ENCODE measurements at places on chromosomes 5 and 9.

GRCh38 chr5:17381932-17382331 is 116.1 kb upstream of the TAF11L2 start:
- peak; percentile 18 for DNase-seq

GRCh38 chr9:34862836-34863235 is 95.2 kb upstream of the PHF24 start:
- no peak for DNase-seq

DNA sequence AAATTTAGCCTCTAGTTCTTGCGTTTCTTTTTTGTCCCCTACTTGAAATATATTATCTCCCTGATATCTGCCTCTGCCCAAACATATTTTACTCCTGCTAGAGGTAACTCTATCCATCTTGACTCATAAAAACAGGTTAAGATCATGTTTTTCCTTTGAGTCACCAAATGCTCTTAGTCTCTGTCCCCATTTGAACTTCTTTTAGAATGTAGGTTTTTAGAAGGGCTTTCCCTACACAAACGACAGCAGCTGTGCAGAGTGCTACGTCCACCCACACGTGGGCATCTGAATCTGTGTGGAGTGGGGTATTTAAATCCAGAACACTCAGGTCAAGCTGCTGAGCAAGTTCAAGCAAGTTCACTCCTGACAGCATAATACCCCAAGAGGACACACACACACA is 2.2 kb downstream of the HSD17B3 start:
- no peak for DNase-seq

GRCh38 chr5:10360686-10361085 is 7.2 kb downstream of the MARCHF6 start:
- DNase-seq, result peak; percentile 17

- DNase-seq, result no peak
Measured at GRCh38 chr5:96320797-96321196, 112.3 kb downstream of the PCSK1 start.

DNA sequence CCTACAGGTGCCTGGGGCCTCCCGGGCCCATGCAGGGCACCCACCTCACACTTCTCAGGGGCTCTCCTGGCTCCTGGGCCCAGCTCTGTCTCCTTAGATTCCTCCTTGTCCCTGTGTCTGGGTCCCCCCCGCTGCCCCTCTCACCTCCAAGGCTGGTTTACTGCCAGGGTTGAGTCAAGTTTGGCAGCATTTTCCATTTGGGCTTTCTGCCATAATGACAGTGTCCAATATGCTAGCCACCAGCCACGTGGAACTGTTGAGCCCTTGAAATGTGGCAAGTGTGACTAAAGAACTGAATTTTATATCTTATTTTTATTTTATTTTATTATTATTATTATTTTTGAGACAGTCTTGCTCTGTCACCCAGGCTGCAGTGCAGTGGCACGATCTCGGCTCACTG is 1.9 kb downstream of the TTC16 start:
- DNase-seq, result no peak

GRCh38 chr9:137128862-137129455 is 10.0 kb upstream of the GRIN1 start:
- DNase-seq, result no peak

GRCh38 chr5:135546912-135547311 is 11.1 kb upstream of the NEUROG1 start:
- DNase-seq, result no peak

GRCh38 chr9:131439224-131439623 is 45.3 kb downstream of the PRRC2B start:
- no peak for DNase-seq

DNA sequence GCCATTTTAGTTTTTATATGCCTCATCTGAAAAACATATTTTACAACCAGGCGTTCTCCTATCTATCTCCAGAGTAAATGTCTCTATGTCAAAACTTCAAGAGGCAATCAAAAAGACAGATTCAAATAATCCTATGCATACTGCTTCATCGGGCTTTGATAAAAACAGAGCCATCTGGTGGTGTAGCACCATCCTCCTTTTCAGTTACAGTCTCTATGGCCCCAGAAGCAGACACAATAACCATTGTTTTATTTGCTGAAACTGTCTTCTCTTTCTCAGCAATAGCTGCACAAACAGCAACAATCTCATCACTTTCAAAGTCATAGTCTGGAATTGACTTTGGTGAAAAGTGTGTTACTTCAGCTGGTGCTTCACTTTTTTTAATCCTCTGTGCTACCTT is 36.3 kb downstream of the PTGER4 start:
- no peak for DNase-seq

GRCh38 chr5:150398722-150399523 is 13.8 kb downstream of the CD74 start:
- no peak for DNase-seq

DNA sequence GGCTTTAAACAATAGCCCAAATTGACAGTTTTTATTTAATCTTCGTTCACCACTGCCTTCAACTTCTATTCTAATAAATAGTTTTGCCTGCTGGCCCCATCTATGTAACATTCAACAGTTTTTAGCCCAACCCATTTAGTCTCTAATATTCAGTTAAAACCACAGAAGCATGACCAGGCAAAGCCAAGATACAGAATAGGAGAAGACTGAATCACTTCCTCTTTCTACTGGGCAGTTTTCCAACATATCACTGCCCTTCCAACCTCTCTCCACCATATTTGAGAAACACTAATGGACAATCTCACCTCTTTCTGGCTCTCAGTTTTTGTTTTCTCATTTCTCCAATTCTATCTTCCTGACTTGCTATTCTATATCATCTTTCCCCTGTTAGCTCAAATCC is 352.9 kb downstream of the DNAH5 start:
- DNase-seq, result peak; percentile 24

DNA sequence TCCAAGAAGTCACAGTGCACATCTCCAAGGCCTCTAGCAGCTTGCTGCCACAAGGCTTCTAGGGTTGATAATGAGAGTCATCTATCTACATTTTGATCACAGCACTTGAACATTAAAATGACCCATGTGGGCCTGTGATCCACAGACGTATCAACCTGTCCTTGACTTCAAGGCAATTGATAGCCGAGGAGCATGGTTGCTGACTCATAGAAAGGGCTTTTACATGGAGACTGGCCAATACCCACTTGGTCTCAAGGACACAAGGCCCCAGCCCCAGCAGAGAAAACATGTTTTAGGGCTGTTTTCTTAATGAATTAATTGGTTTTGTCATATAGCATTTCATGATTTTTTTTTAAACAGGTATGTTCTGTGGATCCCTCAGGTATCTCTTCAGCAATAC is 314.0 kb downstream of the SEMA5A start:
- DNase-seq, result no peak

DNA sequence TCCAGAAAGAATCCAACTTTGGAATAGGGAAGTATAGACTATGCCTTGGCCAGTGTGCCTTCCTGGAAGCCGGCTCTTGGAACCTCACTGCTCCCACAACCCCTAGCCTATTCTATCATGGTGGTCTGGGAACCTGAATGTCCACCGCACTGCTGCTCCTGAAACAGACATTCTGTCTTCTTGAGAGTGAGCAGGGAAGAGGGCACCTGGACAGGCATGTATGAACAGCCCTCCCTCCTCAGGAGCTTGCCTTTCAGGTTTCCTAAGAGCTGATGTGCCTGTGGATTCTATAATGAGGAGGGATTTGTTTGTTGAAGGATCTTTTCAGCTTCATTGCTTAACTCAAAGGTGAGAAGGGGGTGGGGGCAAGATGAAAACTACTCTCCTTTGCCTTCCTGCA is 55.1 kb upstream of the XPA start:
- no peak for DNase-seq

DNA sequence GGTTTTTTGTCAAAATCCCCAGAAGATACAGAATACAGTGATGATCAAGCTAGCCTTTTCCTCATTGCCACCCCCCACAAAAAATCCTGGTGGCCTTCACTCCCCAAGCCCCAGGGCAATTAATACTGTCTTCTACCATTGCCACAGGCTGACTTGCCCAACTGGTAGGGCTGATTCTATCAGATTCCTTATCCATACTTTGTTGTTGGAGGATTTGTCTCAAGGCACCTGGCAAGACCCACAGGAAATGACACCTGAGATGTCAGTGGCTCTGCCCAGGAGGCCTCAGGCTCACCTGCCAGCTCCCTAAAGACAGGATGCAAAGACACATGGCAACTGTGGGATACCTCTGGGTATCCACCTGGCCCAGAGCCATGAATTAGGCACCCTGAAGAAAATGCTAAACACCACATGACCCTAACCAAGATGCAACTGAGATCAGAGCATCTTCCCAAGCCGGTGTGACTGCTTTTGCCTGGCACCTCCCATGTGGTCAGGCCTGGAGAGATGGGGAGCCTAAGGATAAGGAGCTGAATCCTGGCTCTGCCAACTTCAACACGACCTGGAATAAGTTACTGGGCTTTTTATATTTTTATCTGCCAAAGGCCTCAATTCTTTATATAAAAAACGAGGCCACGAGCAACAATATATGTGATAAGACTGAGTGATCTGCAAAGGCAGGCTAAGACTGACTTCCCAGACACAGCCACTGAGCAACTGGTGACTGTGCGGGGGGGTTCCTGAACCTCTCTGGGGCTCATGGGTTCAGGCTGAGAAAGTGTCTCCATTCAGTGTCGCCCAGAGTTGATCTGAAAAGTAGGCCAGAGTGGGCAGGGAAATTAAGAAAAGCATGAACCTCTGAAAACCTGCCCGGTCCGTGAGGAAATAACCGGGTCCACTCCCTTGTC is 944 bp downstream of the ATOX1 start:
- no peak for DNase-seq

DNA sequence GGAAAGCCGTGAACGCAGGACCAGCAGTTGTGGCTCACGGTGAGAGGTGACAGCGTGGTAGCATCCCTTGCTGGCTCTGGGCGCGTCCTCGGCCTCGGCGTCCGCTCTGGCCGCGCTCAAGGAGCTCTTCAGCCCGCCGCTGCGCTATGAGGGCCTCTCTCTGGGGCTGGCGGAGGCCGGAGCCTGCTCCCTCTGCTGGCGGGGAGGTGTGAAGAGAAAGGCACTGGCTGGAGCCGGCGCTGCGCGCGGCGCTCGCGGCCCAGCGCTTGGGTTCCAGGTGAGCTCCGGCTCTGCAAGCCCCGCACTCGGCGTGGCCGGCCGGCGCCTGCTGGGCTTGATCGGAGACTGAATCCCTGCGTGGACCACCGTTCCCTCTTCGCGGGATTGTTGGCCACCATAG is 705.6 kb downstream of the SEMA5A start:
- DNase-seq, result no peak

- no peak for DNase-seq
Measured at GRCh38 chr5:174825587-174825986, 101.2 kb downstream of the MSX2 start.

GRCh38 chr5:60526336-60526875 is 173.6 kb downstream of the DEPDC1B start:
- DNase-seq, result no peak
